ENCODE measurements at places on chromosomes 6 and 20. TPM values are rescaled to one million over a fixed set of nuclear protein-coding genes. Genes with fewer than 3 reads are reported as not detected.

OTOR gene
- total RNA-seq = not detected

MATN4 gene
- total RNA-seq = not detected

XKR7 gene
- total RNA-seq = 0.17 TPM

SLC22A23 gene
- 4.9 TPM for total RNA-seq

DAAM2 gene
- total RNA-seq = 61.7 TPM

GRCh38 chr20:41009946-41010345 lies 18.7 kb upstream of the TOP1 start:
- DNase-seq = no peak

- DNase-seq = no peak
Observed at GRCh38 chr6:16991981-16992629, 109.7 kb upstream of the STMND1 start.

GRCh38 chr6:163355426-163355991 lies 59.0 kb upstream of the QKI start:
- DNase-seq = peak; percentile 84

GRCh38 chr6:109579361-109579760 lies 96.3 kb upstream of the ZBTB24 start:
- no peak for DNase-seq

DNA sequence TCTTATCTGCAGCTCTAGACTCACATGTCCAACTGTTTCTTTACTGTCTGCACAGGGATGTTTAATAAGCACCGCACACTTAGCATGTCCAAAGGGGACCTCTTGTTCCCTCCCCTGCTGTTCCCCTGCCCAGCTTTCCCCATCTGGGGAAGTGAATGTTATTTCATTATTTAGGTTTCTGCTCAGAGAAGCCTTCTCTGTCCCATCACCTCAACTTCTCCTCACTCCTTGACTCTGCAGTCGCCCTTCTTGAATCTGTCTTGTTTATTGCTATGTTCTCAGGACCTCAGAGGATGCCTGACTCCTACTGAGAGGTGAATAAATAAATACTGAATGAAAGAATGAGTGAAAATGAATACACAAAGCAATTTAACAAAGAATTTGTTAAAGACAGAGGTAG lies 121.0 kb downstream of the SASH1 start:
- no peak for DNase-seq

GRCh38 chr20:3749689-3750531 lies 17.4 kb downstream of the HSPA12B start:
- no peak for DNase-seq

- peak; percentile 40 for DNase-seq
Observed at GRCh38 chr6:33428224-33428965, 8.5 kb downstream of the SYNGAP1 start.

GRCh38 chr6:126188279-126188909 lies 151.5 kb upstream of the CENPW start:
- DNase-seq = no peak

Measured in adrenal gland (tissue), 19 donors.